ENCODE measurements at places on chromosomes 1 and 21.
A peak's percentile ranks its signal among the peaks of the same experiment; 100 is the strongest.

- no peak for DNase-seq
Measured at GRCh38 chr1:18192974-18193373, 85.4 kb downstream of the IGSF21 start.

DNA sequence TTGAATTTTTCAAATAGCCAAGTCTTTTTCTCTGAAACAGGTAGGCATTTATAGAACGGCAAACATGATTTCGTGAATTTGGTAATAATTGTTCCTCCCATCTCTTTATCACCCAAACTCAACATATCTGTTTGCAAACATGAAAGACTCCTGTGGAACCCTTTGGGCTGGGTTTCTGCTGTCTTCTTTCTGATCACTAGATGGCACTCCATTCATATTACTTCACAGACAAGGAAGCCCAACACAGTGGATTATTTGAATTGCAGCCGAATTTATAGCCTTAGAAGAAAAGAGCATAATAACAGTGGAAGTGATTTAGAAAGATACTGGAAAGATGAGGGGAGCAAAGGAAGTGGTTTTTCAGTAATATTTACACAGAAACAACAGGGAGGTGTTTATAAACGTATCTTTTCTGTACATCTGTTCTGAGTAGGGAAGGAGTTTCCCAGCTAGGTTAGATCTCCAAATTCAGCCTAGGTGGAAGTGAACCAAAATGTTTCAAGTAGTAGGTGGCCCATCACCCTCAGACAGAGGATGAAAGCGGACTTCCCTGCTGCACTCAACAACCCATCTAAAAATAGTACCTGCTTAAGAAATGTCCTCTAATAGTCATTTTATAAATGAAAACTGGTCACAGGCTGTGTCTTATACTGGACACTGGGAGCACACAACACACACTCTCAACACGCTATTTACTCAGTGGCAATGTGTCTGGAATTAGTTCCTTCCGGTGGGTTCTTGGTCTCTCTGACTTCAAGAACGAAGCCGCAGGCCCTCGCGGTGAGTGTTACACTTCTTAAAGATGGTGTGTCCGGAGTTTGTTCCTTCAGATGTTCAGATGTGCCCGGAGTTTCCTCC lies 67.6 kb downstream of the MAP3K21 start:
- peak; percentile 56 for DNase-seq

DNA sequence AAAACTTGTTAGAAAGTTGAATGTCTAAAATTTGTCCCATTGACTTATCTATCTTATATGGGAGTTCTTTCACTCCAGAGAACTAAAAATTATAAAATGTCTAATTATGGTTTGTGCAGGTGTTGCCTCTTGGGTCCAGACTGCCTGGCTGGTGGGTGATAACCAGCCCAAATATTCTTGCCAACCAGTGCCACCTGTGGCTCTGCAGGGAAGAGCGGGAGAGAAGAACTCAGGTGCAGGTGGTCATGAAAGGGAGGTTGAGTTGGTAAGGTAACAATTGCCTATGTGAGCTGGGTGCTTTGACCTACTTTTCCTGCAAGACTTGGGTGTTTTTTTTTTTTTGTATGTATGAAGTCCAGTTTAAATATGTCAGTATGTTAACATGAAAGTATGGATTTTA lies 10.2 kb downstream of the RPS6KC1 start:
- DNase-seq: no peak

GRCh38 chr1:40708750-40709099 lies 17.2 kb downstream of the NFYC start:
- DNase-seq: no peak

DNA sequence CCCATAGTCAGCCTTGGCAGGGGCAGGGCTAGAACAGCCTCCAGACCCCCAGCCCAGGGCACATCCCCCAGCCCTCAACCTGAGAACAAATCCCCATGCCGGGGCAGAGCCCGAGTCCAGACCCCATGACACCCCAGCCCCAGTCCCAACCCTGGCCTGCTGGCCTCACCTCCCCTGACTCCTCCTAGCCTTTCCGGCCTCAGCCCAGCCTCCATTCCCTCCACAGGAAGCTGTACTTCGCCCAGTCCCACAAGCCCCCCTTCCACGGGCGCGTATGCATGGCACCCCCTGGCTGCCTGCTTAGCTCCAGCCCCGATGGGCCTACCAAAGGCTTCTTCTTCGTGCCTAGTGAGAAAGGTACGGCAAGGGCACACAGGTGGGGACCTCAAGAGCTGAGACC lies 50.4 kb downstream of the DISP3 start:
- DNase-seq: no peak

DNA sequence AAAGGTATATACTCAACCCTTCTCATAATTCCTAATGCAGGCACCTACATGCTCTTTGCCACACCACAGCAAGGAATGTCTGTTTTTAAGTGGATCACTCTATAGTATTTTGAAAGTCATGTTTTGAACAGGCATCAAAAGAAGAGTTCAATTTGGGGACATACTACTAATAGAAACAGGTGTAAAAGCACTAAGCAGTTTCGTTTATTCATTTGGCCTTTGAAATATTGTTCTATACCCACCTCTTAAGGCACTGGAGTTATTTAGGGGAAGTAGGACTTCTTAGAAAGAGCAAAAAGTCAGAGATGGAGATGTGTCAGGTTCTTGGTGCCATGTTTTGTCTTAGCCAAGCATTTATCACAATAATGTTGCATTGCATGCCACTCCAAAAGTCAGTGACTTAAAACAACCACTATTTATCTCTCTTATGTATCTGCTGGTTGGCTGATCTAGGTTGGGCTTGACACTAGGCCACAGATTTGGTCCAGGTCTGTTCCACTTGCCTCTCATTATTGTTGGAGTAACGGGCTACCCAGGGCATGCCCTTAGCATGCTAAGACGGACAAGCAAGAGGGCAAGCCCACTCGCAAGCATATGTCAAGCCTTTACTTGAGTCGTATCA lies 107.5 kb downstream of the RGL1 start:
- no peak for DNase-seq

- no peak for DNase-seq
Measured at GRCh38 chr1:41243079-41243385, 926 bp upstream of the SCMH1 start.

GRCh38 chr1:115423776-115424175 lies 85.7 kb upstream of the NGF start:
- DNase-seq: no peak

GRCh38 chr1:229271448-229272159 lies 693 bp downstream of the RAB4A start:
- DNase-seq: peak; percentile 61

GRCh38 chr1:13960375-13960987 lies 260.5 kb downstream of the PRDM2 start:
- peak; percentile 73 for DNase-seq

DNA sequence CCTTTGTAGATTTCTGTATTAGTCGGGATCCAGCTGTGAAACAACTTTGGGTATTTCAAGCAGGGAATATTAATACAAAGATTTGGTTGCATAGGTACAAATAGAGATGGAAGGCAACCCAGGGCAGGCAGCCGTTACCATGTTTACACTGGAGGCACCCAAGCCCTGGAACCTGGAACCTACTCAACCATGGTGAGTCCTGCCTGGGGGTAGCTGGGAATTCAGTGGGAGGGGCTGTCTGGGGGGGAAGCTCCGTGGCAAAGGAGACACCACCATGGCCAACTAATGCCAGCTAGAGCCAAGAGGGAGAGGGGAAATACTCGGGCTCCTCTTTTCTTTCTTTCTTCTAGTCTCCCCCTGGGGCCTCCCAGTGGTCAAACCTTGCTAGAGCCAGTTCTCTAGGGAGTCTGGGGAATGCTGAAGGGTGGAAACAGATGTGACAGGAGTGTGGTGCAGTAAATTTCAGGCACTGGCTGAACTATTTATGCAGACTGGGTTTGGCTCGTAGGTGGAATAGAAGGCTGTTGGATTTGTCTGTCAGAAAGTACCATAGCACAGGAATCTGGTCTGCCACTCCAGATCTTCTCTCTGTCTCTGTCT lies 91.9 kb upstream of the CACNA1E start:
- no peak for DNase-seq

- no peak for DNase-seq
Measured at GRCh38 chr1:32933742-32934322, 30.8 kb downstream of the RNF19B start.

- DNase-seq: no peak
Measured at GRCh38 chr1:183548116-183548515, 42.1 kb downstream of the NCF2 start.

GRCh38 chr1:235296729-235297128 lies 31.2 kb downstream of the ARID4B start:
- DNase-seq: no peak

GRCh38 chr1:44677201-44677766 lies 2.8 kb downstream of the ARMH1 start:
- DNase-seq: no peak

DNA sequence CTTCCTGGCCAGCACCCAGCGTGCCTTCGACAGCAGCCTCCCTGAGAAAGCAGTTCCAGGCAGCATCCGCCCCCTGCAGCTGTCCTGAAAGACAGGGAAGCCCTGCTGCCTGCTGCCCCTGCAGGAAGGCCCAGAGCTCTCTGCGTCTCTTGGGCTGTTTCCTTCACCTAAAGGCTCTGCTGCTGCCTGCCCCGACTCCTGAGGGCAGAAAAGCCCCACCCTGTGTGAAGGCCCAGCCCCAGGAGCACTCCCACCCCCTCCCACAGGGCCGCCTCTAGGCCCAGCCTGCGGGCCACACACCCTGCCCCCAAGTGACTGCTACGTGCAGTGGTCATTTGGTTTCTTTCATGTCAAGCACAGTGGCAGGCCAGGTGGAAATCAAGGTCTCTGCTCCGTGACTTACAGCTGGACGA lies 12.4 kb downstream of the RIPK4 start:
- no peak for DNase-seq

GRCh38 chr1:57116871-57117270 lies 151.1 kb upstream of the C8B start:
- DNase-seq: no peak

- DNase-seq: no peak
Measured at GRCh38 chr1:230787471-230787870, 40.3 kb downstream of the CAPN9 start.

DNA sequence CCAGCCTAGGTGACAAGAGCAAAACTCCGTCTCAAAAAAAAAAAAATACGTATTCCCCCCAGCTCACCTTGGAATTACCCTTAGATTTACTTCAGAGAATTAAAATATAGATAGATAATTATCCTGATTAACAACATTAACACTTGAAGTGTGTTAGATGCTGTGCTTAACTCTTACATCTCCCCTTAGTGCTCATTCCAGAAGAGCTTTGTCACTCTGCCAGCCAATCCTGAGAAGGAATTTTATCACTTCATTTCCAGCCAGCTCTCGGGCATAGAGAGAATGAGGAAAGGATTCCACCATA lies 1.6 kb upstream of the SHC1 start:
- no peak for DNase-seq

- no peak for DNase-seq
Measured at GRCh38 chr1:27858949-27859576, 13.3 kb upstream of the THEMIS2 start.

DNA sequence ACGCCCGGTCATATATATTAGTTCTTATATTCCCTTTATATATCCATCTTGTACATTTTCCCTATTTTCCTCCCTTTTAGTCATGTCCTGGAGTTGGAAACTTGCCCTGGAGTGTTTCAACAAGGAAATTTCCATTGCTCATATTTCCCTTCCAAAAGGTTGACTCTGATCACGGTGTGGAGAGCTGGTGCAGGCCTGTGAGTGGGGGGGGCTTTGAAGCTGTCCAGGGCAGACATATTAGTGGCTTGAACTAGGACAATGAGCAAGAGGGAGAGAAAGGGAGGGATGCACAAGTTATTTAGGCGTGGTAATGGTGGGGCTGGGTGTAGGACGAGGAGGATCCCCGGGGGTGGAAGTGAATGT lies 30.4 kb upstream of the TMEM61 start:
- DNase-seq: no peak

DNA sequence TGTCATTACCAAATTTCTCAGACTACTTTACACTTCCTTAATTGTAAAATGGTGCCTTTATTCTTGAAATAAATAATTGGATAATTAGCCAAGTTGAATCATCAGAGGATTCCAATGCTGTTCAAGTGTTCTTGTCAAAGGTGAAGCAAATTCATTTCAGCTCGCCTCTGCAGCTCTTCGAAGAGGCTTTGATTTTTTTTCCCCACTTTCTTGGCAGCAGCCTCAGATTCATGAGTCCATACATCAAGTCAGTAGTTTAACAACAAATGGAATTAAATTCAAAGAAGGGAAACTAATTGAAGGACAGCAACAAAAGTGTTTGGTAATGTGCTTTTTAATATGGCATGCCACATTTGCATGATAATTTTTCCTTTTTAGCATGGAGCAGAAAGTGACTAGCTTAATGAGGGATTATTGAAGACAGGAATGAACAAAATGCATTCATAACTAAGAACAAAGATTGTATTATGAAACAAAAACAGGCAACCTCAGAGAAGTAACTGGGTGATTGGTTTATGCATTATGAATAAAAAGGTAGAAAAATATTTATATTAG lies 239.0 kb downstream of the USH2A start:
- DNase-seq: peak; percentile 38

GRCh38 chr1:162091681-162092524 lies 22.4 kb downstream of the NOS1AP start:
- peak; percentile 39 for DNase-seq

- DNase-seq: no peak
Measured at GRCh38 chr1:230243583-230244353, 176.7 kb downstream of the GALNT2 start.

- DNase-seq: no peak
Measured at GRCh38 chr1:56304975-56305374, 274.4 kb downstream of the PLPP3 start.

DNA sequence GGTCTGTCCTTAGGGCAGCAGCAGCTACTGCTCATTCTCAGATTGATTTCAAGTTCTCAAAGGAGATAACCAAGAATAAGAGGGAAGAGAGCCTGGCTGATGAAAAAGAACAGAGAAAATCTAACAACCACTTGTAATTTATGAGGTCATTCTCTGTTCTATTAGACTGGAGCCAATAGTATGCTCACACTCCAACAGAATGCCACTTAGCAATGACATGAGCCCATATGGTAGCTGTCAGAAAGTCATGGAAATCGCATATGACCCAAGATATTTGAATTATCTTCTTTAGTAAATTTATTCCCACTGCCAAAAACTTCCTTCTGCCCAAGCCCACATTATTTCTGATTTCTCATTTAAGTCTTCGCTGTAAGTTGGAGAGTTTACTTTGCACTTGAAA lies 53.7 kb upstream of the PLA2G4A start:
- DNase-seq: no peak

DNA sequence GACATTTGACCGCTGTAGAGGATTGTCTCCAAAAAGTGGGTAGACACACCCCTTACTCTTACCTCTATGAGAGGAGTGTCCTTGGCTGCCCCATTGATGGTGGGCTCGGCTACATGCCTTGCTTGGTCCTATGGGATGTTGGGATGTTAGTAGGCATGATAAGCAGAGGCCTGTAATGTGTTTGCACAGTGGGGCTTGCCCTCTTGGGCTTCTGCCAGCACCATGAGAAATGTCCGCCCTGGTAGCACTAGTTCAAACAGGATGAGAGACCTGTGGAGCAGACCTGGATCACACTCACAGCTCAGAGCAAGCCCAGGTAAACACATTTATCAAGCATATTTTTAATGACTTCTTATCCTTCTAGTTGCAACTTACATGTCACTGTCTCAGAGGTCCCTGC lies 54.2 kb downstream of the SH3GLB1 start:
- no peak for DNase-seq
